ENCODE measurements at places on chromosomes 2 and 18.

DNA sequence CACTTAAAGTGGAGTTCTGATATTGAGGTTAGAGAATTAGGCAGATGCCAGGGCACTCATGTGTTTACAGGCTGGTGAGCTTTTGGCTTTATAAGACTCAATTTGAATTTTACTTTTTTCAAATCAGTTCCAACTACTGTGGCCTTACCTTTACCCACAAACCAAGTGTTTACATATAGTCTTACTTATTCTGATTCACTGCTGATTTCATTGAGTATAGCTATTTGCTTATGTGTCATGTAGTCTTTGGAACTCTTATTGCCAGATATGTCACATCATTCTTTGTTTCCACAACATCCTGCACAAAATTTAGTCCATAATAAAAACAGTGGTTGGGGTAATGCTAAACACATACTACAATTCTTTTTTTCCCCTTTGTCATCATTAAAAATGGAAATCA lies 96.5 kb downstream of the XIRP2 start:
- no peak for DNase-seq

DNA sequence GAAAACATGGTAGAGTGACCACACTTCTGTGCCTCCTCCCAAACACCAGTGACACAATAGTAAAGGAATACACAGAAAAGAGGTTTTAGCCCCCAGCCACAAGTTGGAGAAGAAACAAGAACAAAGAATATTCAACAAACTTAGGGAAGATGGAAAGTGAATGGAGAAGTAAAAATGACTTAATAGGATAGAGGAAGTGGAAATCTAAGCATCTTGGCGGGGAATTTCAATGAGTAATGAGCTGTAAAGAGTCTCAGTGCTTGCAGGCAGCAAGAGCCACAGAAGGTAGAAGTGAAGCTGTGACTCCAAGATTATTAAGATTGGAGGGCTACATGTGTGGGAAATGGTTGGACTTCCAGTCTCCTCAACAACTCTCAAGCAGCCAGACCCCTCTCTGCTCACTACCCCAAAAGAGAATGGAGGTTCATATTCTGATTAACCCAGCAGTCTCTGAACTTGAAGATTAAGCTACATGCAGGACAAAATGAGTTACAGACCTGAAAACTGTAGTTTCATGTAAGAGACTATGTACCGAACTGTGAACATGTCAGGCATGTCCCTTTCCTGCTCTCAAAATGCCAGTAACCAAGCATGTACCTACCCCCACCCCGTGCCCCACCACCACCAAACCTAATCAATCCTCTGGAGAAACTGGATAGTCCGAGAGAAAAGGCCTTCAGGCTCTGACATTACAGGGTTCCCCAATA lies 16.9 kb upstream of the HNRNPLL start:
- no peak for DNase-seq

DNA sequence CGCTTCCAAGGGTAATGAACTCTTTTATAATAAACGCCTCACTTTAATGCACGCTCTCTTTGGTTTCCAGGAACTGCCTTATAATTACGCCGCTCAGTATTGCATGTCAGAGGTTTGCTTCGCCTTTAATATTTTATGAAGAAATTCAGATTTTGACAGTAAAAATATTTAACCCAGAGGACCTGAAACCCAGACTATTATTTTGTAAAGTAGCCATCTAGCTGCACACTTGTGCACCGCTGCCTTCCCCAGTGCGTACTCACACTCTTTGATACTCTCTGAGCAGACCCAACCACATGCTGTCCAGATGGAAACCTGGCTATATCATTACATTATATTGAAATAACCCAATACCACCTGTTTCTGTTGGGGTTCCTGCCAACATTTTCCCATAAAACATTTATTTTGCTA lies 270.1 kb downstream of the C1D start:
- DNase-seq = no peak

DNA sequence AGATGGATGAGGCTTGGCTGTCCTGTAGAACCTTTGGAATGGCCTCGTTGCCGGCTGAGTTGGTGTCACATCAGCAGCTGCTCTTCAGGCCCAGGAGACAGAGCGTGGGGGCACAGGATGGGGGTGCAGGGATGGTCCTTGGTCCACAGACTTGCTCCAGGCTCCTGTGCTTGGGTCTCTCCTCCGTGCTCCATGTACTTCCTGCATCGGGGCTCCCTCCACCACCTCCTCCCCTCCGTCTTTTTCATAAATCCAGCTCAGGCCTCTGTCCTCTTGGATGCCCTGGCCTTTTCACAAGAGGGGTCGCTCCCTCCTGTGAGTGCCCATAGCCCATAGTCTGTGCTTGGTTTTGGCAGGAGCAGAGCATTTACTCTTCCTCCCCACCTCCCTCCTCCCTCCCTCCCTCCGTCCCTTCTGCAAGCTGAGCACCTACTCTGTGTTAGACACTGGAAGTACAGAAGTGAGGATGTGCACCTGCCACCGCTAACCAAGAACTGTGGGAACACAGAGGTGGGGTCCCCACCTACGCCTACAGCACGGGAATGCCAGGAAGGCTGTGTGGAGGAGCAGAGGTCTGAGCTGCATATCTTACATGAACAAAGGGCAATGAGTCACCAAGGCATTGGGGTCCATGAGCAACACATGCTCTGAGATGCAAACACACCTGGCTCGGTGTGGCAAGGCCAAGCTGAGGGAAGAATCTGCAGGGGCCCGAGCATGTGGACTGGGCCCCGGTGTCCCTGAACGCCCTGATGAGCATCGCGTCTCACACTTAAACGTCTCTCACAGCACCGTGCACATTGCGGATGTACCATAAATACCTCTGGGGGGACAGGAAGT lies 458.7 kb upstream of the HS6ST1 start:
- no peak for DNase-seq

DNA sequence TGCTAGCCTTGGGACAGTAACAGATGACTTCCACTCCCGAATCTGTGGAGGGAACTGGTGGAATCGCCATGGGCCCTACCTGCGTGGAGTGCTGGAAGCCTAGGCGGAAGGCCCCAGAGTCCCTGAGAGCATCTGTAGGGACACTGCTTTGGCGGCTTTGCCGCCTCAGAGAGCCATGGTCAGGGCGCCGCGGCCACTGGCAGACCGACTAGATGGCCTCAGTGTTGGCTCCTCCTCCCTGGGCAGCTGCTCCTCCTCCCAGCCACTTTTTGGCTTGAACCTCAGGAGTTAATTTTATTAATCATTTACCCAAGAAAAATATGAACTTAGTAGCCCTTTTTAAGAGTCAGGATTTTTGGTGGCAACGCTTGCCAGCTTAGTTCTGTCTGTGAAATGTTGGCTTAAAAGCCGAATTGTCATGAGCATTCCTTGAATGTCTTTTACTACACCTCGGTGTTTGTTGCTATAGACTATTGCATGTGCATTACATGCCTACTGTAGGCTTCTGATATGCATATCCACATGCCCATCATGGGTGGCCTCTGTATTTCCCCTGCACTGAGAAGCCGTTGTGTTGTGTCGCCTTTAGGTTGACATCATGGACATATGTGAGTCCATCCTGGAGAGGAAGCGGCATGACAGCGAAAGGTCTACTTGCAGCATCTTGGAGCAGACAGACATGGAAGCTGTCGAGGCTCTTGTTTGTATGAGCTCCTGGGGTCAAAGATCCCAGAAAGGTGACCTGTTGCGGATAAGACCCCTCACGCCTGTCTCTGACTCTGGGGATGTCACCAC lies 2.4 kb downstream of the KLF11 start:
- DNase-seq = no peak

GRCh38 chr2:204791230-204791629 lies 246.0 kb downstream of the PARD3B start:
- no peak for DNase-seq

DNA sequence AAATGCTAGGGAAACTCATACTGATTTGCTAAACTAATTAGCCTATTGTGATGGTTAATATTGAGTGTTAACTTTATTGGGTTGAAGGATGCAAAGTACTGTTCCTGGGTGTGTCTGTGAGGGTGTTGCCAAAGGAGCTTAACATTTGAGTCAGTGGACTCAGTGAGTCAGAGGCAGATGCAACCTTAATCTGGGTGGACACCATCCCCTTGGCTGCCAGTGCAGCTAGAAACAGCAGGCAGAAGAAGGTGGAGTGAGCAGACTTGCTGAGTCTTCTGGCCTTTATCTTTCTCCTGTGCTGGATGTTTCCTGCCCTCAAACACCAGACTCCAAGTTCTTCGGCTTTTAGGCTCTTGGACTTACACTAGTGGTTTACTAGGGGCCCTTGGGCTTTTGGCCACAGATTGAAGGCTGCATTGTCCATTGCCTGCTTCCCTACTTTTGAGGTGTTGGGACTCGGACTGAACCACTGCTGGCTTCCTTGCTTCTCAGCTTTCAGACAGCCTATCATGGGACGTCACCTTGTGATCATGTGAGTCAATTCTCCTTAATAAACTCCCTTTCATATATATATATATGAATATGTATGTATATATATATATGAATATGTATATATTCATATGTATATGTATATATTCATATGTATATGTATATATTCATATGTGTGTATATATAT lies 69.7 kb downstream of the RPRM start:
- DNase-seq = no peak

GRCh38 chr2:8709611-8710010 lies 27.8 kb downstream of the ID2 start:
- no peak for DNase-seq

DNA sequence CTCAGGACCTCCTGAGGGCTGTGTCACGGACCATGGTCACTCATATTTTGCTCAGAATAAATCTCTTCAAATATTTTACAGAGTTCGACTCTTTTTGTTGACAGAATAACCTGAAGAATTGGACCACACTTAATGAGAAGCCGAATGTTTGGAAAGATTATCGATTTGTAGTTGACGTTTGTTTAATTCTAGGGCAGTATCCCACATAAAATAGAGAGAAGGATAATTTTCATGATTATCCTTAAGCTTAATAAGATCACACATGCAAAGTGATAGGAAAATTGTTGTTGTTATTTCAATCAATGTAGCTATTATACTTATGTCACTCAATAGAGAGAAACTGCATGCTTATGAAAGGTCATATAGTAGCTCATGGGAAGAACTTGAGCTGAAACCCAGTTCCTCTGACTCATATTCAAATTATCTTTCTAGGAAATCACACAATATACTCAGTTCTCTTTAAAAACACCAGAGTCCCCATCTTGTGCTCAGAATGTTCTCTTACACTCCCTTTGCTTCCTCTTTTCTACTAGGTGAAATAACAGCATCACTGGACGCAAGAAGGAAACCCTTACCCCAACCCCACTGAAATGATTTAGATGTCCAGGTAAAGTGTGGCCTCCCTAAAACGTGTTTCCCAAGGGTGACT lies 982.1 kb downstream of the TSN start:
- no peak for DNase-seq

GRCh38 chr18:76657911-76658470 lies 162.9 kb upstream of the ZNF516 start:
- no peak for DNase-seq

DNA sequence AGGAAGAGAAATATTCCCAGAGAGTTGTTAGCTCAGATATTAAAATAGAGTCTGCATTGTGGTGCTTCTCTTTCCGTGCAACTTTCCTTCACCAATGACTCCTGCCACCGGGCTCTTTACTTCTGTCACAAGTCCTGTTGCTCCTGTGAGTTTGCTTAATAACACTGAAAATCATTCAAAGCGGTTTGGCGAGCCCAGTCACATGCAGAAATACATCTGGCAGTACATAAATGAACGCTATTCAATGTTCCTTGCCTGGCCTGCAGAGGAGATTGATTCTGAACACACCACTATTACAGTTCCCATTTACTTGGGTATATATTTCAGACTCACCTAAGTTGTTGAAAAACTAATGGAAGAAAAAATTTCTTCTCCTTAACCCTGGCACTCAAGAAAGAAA lies 276.6 kb downstream of the ZNF521 start:
- no peak for DNase-seq

DNA sequence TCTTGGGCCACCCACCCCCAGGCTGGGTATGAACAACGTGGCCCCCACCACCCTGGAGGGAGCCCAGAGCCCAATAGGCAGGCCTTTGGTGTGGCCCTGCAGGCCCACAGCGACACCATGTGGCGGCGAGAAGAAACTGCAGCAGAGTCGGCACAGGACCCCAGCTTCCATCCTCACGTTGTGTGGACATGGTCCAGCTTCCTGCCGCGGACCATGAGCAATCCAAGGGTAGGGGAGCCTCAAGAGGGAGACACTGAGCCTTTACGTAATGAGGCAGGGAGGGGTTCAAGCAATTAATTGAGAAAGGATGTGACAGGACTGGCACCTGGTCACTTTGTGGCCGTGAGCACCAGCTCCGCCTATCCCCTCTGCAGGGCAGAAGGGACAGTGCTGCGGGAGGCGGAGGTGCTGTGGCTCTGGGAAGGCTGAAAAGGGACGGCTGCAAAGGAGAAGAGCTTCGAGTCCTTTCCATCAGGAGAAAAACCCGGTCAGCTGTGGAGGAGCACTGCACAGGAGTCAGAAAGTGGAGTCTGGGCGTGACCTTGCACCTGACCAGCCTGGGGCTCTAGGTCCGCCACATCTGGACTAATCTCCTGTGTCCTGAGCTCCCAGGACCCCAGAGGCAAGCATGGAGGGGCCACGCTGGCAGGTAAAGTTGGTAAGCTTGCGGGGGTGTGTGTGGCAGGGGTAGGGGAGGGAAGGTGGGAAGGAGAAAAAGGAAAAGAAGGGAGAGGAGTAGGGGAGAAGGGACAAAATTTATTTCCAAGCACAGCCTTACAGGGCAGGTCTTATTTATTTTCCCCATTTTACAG lies 44.9 kb downstream of the TMEM37 start:
- peak; percentile 11 for DNase-seq

GRCh38 chr2:89845532-89845931 lies 1154.1 kb downstream of the RPIA start:
- no peak for DNase-seq

DNA sequence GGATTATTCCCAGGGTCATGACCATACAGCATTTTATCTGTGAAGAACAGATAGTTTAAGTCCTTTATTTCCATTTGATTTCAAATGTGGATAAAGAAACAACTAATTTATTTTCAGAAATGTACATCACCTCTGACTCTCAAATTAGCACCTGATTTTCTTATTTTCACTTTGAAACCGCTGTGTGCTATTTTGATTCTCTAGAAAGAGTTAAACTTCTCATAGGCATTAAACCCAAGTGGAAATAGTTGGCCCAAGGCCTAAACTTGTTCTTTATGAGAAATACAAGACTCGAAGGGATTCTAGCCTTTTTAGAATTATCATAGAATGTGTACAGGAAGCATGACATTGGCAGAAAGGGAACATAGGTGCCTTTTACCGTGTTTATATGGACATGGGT lies 41.5 kb upstream of the LTBP1 start:
- DNase-seq = no peak

DNA sequence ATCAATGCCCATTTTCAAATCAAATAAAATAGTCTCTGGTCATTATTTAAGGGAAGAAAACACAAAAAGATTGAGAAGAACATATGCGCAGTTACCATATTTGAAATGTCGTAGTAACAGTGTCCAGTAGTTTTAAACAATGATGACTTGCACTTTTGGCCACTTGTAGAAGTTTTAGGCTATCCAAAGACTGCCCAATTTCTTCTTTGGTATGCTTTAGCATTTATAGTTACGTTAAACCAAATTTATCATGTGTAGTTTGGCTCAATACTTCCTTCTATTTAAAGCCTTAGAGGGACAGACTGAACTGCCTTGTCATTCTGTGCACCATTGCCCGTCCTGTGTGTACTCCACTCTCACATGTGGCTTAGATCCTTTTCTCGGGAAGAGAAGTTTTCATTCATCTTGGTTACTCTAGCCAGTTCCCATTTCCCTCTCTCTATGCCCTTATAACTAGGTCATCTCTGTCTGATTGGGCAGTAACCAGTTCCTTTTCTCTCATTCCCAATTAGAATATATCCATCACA lies 84.8 kb upstream of the TTN start:
- DNase-seq = no peak
